Activated naive CD4-positive, alpha-beta T cell treated with anti-CD3 and anti-CD28 coated beads, Interleukin-2, amount 10 ng/mL, durations not matched to agents 7 days and 5 days (primary cell): ENCODE measurements at places on chromosomes 13 and 19.

GRCh38 chr13:27973961-27974662, 5.0 kb upstream of the CDX2 start:
- no peak overlapping the region for H3K27ac ChIP-seq
- H3K36me3 ChIP-seq, result peaks cover 2% of the 10 kb centered on the region
- peaks cover 100% of the 10 kb centered on the region for H3K27me3 ChIP-seq
- H3K4me3 ChIP-seq, result no peak overlapping the region
- DNase-seq, result no peak

DNA sequence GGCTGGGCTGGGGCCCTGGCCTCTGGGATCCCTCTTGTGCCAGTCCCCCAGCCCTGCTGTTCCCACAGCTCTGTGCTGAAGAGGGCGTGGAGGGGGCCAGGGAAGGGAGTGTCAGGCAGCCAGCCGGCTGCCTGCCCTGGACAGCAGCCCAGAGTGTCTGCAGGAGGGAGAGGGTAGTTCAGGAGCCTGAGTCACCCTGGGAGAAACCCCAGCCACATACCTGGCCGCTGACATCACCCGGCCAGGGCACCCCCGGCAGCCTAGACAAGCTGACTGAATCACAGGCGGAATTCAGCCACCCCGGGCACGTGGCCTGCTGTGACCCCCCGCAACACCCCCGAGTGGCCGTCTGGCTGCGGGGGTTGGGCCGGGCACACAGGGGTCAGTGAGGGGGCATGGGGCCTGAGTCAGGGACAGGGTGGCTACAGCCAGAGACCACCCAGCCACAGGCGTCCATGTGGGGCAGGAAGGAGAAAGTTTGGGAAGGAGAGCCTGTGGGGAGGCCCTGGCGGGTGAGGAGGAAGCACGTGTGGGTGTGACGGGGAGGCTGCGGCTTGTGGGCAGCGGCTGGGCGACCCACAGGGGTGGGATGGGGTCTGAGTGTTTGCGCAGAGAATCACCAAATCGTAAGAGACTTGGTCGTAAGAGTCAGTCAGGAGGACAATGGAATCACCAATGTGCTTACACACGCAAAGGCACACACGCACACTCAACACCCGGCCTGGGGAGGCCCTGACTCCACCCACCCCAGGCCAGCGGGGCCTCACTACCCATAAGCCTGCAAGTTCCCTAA, 11.9 kb upstream of the FOSB start:
- no peak overlapping the region for H3K27ac ChIP-seq
- H3K36me3 ChIP-seq, result no peaks in the 10 kb centered on the region
- H3K27me3 ChIP-seq, result peaks cover 30% of the 10 kb centered on the region
- peak; percentile 34 for DNase-seq
- no peak overlapping the region for H3K4me3 ChIP-seq

GRCh38 chr13:32036126-32036695, 4.6 kb downstream of the FRY start:
- no peak for DNase-seq
- peak overlapping the region; percentile 3 for H3K27ac ChIP-seq
- H3K27me3 ChIP-seq, result peaks cover 8% of the 10 kb centered on the region

GRCh38 chr13:58729361-58729760, 1097.8 kb downstream of the PCDH17 start:
- no peaks in the 10 kb centered on the region for H3K27me3 ChIP-seq
- no peak overlapping the region for H3K27ac ChIP-seq
- H3K36me3 ChIP-seq, result no peaks in the 10 kb centered on the region
- no peak overlapping the region for H3K4me3 ChIP-seq

- DNase-seq, result no peak
- no peaks in the 10 kb centered on the region for H3K27me3 ChIP-seq
- H3K36me3 ChIP-seq, result no peaks in the 10 kb centered on the region
- no peaks in the 10 kb centered on the region for H3K4me1 ChIP-seq
- no peak overlapping the region for H3K27ac ChIP-seq
- no peak overlapping the region for H3K4me3 ChIP-seq
Measured at GRCh38 chr13:68358294-68358705, 1128.2 kb upstream of the PCDH9 start.

GRCh38 chr13:21539687-21540086, 64.3 kb downstream of the MICU2 start:
- no peaks in the 10 kb centered on the region for H3K27me3 ChIP-seq
- no peak overlapping the region for H3K4me3 ChIP-seq
- no peaks in the 10 kb centered on the region for H3K4me1 ChIP-seq
- no peak for DNase-seq

DNA sequence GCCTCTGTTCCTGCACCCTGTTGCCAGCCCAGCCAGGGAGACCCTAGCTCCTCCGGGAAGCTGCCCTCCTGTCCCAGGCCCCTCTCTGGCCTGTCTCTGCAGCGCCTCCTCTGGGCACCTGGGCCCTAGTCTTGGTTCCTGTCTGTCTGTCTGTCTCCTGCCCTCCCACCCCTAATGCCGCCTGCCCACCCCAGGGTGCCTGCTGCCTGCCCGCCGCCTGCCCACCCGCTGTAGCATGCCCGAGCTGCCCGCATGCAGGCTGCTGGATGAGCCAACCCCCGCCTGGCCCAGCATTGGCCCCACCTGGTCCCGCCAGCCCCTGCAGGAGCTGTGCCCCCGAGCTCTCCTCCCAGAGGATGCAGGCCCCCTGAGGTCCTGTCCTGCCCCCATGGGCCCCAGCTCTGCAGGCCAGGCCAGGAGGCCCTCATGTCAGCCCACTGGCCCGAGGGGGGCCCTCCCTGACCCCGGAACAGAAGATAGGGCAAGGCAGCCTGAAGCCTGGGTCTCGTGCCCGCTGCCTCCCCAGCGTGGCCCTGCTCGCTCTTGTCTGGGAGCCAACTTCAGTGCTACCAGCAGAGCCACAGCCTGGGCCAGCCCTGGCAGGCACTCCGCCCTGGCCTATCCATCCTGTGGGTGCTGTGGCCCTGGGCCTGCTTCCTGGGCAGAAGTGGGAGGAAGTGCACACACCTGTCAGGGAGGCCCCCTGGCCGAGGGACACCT, 5.2 kb downstream of the MAP2K7 start:
- H3K4me1 ChIP-seq, result peaks cover 22% of the 10 kb centered on the region
- no peak overlapping the region for H3K4me3 ChIP-seq
- H3K27me3 ChIP-seq, result peaks cover 4% of the 10 kb centered on the region
- DNase-seq, result no peak

DNA sequence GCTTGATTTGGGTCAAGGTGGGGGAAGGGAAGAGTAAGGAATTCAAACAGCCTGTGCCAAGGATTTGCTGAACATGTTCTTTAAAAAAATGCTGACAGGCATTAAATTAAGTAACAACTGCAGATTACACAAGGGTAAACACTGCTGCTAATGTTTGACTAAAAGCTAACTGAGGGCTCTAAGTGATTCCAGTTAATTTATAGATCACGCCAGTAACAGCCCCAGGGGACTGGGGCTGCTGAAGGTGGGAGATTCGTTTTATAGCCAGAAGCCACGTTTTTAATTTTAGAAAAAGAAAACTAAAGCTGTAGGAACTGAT, 321.7 kb downstream of the DLEU7 start:
- H3K4me1 ChIP-seq, result peaks cover 21% of the 10 kb centered on the region
- H3K27ac ChIP-seq, result no peak overlapping the region
- H3K36me3 ChIP-seq, result no peaks in the 10 kb centered on the region
- H3K4me3 ChIP-seq, result no peak overlapping the region
- no peak for DNase-seq
- peaks cover 29% of the 10 kb centered on the region for H3K27me3 ChIP-seq

DNA sequence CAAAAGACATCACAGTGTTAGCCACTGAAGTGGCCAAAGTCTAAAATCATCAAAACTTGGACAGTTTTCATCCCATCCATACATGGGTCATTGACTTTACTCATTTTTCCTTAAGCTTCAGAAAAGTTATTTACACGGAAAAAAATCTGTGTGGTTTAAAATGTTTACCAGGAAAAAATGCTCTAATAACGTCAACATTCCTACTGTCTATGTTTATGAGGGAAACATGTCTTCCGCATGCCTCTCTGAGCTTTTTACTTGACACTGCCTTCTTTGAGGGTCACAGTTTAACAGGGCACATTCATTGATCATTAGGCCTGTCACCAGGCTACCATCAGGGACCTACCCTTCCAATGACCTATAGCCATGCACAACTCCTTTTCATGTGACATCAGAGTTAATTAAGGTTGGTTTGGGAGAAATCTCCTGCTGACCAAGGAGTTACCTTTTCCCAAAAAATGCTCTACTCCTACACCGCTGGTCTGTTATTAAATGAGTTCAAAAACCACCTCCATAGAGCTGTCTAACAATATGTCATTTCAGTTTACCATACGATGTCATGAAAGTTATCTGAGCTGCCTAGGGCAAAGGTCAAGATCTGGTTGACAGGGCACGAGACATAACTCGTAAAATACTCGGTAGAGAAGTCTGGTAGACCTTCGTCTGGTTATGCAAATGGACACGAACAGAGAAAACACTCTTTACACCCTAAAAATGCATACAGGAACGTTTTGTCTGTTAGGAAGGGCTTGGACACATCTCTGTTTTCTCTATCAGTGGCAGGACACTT, 17.8 kb downstream of the FLT1 start:
- no peaks in the 10 kb centered on the region for H3K36me3 ChIP-seq
- H3K27me3 ChIP-seq, result peaks cover 4% of the 10 kb centered on the region
- H3K27ac ChIP-seq, result no peak overlapping the region
- H3K4me3 ChIP-seq, result no peak overlapping the region
